ENCODE measurements at places on chromosomes 12 and 14.

DNA sequence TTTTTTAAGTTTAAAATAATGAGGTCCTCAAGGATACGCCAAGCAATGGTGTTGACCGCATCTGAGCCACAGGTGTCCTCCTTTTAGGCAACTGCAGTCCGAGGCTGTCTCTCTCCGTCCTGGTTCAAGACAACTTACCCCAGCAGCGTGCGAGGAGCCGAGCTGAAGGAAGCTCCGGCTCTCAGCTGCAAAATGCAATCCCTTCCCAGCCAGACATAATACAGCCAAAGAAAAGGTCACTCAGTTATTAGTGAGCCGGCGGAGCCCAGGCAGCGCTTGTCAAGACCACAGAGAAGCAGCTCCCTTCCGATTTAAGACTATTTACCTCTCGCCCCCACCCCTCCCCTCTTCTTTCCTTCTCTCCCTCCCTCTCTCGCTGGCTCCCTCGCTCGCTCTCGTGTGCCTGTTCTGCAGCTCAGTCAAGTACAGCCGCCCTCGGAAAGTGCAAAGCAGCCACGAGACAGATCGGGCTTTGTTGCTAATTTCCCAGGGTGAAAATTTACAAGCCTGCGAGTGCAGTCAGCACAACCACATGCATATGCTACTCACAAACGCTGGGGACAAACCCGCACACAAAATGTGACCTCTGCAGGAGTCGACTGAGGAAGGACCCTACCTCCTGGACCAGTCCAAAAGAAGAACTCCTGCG lies 363 bp upstream of the LMO3 start:
- ATAC-seq, result no peak

DNA sequence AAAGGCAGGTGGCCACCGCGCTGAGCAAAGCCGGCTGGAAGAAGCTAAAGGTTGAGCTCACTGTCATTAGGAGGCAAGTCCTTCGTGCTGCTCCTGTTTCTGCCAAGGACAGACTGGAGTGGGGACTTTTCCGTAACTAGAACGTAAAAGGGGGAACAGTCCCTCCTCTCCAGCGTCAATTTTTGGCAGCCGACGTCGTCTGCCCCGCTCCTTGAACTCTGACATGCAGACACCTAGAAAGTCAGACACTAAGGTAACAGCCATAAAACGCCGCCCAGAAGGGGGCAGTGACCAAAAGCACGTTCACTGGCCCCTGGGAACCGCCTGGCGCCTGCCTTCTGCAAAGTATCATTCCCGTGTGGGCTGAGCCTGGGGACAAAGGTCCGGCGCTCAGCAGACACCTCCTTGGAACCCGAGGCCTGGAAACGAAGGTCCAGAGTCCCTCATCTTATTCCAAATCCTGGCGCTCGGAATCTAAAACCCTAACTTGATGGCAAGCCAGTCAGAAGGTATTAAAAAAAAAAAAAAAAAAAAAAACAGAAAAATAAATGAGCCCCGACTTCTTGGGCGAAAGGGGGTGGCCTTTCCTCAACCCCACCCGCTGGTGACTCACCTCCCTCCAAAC lies 1.1 kb upstream of the LRP1 start:
- peak; percentile 44 for ATAC-seq

- ATAC-seq, result peak; percentile 34
These were observed 95.2 kb upstream of the HMGA2 start for GRCh38 chr12:65728848-65729793.

DNA sequence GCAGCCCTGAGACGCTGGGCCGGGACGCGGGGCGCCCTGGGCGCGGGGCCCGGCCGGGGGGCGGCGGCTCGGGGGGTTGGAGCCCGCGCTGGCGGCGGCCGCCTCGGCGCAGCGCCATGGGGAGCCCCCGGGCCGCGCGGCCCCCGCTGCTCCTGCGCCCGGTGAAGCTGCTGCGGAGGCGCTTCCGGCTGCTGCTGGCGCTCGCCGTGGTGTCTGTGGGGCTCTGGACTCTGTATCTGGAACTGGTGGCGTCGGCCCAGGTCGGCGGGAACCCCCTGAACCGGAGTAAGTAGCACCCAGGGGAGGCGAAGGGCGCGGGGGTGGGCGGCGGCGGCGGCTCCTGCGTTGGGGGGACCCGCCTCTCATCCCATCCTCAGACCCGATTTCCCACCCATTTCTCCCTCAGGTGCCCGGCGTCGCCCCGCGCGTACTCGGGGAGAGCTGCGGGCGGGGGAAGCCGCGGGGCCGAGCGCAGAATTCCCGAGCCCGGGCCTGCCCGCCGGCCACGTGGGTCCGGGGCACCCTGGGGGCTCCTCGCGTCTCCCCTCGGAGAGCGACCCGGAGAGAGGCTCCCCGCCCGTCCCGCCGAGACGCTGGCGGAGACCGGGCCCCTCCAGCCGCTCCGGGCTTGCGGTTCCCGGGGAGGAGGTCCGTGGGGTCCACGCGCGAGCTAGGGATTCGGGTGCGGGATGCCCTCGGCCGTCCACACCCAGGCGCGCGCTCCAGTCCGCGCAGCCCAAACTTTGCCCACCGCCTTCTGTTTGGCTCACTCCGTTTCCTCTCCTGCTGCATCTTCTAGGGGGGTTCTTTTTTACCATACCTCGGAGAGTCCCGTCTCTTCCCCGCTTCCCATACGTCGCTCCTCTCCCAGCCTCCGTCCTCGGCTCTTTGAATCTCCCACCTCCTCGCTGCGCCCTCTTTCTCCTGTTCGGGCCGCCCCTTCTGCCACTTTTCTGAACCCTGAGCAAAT lies 807 bp downstream of the B4GALNT3 start:
- peak; percentile 64 for ATAC-seq

GRCh38 chr14:64723691-64724577 lies 19.7 kb downstream of the PLEKHG3 start:
- no peak for ATAC-seq

GRCh38 chr12:4807813-4808212 lies 87.6 kb downstream of the GALNT8 start:
- ATAC-seq, result no peak

DNA sequence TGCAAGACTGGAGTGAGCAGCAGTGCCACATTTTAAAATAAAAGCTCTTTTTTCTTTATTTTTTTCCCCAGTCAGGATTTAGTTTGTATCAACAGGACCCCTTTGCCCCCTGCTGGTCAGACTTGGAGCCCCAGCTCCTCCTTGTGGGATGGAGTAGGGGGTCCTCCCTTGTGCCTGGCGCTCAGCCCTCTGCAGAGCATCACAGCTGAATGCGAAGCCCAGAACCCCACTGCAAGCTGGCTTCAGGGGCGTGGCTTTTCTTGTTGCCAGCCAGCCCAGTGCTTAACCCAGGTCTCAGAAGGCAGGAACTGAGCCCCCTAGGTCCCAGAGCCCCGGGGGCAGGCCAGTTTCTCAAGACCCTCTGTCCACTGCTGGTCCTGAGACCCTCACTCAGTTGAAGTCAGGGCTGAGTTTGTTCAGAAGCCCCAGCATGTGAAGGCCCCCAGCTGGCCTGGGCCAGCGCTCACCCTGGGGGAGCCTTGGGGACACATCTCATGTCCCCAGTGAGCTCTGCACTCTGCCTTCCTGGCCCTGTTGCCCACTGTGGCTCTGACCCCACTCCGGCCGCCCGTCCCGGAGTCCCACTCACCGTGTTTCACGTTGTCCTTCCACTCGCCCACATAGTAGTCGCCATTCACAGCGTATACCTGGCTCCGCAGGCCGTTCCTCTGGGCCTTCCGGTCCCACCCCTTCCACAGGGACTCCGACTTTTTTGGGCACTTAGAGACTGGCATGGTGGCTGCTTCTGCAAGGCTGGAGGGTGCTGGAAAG lies 519 bp downstream of the MORN3 start:
- no peak for ATAC-seq

DNA sequence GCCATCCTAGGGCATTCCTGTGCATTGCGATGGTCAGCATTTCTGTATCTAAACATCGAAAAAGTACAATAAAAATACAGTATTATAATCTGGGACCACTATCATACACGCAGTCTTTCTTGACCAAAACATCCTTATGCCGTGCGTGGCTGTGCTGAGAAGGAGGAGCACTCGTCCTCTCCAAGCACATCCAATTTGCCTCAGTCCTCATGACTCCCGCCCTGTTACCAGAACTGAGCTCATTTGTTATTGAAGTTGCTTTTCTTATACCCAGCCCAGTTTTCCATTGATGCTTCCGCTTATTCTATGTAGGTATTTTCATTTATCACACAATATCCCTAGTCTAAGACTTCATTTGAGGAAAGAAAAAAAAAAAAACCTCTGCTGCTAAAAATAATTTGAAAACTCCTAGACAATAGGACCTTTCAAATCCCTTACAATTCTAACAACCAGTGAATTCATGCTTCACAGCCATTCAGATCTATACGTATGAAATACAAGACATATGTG lies 236.9 kb upstream of the PLEKHG7 start:
- ATAC-seq, result no peak

DNA sequence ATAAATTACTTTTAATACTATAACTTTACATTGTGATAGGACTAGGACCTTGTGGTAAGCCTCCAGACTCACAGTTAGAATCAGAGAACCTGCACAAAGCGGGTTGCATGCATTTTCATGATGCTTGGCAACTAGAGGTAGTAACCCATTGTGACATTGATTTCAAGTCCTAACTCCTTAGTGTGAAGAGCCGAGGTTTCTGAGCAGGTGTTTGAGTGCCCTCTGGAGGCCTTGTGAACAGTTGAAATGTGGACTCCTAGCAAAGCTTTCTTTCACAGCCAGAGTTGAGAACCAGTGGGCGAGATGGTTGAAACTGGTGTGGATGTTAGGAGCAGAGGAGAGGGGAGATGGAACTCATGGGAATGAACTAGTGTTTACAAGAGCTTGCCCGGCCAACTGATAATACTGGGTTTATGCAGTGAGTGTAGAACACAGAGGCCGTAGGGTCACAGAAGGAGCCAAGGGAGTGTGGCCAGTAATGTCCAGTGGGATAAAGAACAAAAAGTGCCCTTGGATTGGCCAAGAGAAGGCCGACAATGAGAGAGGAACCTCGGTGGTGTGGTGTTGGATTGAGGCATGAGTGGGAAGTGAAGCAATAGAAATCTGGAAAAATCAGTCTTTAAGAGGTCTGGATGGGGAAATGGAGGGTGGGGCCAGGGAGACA lies 10.9 kb downstream of the ZNF664 start:
- peak; percentile 63 for ATAC-seq

GRCh38 chr12:121524196-121524916 lies 56.5 kb downstream of the KDM2B start:
- peak; percentile 42 for ATAC-seq

- ATAC-seq, result peak; percentile 82
These were observed 94.7 kb downstream of the SLC2A13 start for GRCh38 chr12:40010899-40011774.

- peak; percentile 35 for ATAC-seq
These were observed 843 bp upstream of the NUAK1 start for GRCh38 chr12:106139422-106140171.

GRCh38 chr12:47577206-47577989 lies 128.4 kb downstream of the RPAP3 start:
- ATAC-seq, result no peak

DNA sequence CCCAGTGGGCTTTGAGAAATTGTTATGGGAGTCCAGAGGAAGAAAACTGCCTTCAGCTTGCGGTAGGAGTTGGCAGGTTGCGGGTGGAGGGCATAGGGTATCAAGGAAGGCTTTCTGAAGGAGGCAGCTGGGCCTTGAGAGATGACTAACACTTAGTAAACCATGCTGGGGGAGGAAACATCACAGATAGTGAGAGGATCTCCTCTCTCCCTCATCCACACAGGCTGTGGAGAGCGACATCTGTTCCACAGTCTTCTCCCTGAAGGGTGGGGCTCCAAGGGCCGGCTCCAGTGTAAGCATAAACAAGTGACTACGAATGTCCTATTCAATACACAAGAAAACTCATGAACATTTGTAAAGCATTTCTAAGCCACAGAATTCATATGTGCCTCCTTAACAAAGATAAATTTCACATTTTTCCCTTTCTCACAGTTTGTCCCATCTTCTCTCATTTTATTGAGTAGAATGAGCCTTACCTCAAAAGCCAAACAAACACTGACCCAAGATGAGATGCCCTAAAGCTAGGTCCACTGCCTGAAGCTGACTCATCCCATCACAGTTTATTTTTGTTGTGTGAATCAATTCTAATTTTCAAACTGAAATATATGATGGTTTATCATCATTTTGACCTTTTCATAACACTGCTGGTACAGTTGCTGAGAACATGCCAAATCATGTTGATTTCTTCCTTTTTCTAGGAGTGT lies 227.9 kb downstream of the SLC25A21 start:
- no peak for ATAC-seq

GRCh38 chr12:109770104-109770860 lies 56.7 kb downstream of the FAM222A start:
- ATAC-seq, result no peak

- ATAC-seq, result no peak
These were observed 73.6 kb downstream of the RPS29 start for GRCh38 chr14:49512571-49512970.

DNA sequence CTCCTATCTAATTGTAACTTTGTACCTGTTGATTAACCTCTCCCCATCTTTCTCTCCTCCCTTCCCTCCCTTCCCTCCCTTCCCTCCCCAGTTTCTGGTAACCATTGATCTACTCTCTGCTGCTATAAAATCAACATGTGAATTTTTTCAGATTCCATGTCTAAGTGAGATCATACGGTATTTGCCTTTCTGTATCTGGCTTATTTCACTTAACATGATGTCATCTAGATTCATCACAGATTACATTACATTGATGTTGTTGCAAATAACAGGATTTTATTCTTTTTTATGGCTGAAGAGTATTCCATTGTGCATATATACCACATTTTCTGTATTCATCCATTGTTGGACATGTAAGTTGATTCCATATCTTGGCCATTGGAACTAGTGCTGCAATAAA lies 68.0 kb upstream of the FBXO33 start:
- ATAC-seq, result no peak

DNA sequence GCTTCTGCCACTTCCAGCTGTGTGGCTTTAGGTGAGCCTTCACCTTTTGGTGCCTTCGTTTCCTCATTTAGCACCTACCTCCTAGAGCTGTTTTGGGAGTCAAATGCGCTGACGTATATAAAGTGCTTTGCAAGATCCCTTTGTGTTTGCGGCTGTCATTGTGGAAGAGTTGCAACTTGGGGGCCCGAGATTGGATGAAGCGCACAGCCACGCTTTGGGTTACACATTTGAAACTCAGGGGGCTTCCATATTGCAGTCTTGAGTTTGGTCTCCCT lies 636 bp upstream of the ARL6IP4 start:
- ATAC-seq, result no peak

GRCh38 chr12:9899209-9899608 lies 17.9 kb downstream of the KLRF2 start:
- ATAC-seq, result no peak

- ATAC-seq, result no peak
These were observed 297.3 kb downstream of the ERC1 start for GRCh38 chr12:1288333-1288732.

DNA sequence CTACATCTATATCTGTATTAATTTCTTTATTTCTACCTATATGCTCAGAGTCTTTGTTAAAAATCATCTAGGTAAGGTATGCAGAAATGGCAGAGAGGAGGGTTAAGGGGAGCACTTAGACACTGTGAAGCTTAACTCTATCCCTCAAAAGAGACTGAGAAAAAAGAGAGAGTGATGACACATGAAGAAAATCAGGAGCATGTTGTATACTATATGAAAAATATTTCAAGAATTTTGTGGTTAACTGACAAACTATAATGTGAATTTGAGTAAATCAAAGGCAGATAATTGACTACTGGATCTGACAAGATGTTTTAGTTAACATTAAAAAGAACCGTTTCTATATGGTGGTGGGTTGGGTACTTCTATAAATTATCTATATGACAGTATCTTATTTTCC lies 1814.2 kb upstream of the SEL1L start:
- no peak for ATAC-seq

All from stimulated activated memory B cell treated with anti-CD40 and anti-IgM and Interleukin-4, amounts not matched to agents 10 μg/mL and 1 μg/mL and 100 μg/mL, for 72 hours (primary cell).